Posterior cingulate gyrus (tissue), 11 donors: ENCODE measurements at places on chromosomes 6 and 20.

DNA sequence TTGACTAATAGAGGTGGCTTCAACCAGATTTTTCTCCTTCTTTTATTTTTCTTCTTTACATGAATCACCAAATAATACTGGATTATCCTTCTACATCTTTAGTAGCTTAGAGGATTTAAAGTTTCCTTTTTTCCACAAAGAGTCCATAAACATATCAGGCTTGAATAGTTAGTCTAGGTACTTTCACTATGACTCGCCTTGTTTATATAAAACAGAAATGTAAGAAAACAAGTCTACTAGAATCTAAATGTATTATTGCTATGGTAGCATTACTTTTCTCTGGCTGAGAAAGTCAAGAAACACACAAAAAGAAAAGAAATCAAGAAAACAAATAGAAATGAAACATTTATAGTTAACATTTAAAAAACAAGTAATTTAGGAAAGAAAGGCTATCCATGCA, 215.2 kb downstream of the PTPRK start:
- DNase-seq, result no peak

GRCh38 chr20:63183422-63184146, 32.3 kb downstream of the YTHDF1 start:
- DNase-seq, result peak; percentile 45

GRCh38 chr20:49658508-49658907, 55.2 kb downstream of the B4GALT5 start:
- no peak for DNase-seq

DNA sequence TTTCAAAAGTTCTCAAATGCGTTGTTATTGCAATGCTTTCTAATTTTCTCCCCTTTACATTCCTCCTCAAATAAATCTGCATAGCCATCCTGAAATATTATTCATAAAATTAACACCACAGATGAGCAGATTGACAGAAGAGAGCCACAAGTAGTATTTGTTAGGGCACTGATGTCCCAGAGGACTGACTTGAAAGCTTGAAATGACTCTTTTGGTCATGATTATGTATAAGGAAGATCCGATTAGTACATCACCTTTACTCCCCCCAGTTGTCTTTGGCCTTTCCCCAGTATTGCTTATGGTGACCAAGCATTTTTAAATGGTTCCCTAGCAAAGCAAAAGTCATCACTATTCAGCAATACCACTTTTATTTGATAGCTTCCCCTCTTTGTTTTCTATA, 187.6 kb downstream of the ADAT2 start:
- no peak for DNase-seq

DNA sequence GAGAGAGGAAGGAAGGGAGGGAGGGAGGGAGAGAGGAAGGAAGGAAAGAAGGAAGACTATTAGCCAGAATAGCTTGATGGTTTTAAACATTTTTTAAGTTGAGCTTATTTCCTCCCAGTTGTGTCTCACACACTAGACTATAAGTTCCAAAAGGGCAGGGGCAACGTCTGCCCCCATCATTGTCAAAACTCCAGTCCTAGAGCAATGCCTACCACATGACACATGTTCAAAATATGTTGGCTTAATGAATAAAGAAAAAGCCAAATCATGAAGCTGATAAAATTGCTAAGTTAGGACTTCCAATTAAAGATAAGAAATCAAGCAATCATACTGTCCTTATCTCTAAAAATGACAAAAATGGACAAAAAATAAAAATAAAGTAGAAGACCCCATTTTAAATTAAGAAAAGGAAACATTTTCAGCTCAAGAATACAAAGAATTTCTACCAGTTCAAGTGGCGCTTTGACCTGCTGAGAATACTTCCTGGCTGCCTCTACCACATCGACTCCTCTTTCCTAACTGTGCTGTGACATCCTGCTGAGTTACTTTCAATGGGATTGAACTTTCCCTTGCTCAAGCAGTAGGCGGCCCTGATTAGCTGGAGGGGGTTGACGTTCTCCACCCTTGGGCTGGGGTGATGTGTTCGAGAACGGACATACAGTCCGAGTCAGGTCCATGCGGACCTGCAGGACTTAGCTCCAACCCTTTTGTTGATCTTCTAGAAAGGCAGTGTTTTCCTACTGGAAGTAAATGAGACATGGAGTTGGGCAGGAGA, 283.9 kb upstream of the FOXQ1 start:
- no peak for DNase-seq

GRCh38 chr6:108363113-108363512, 68.3 kb downstream of the AFG1L start:
- DNase-seq, result no peak

DNA sequence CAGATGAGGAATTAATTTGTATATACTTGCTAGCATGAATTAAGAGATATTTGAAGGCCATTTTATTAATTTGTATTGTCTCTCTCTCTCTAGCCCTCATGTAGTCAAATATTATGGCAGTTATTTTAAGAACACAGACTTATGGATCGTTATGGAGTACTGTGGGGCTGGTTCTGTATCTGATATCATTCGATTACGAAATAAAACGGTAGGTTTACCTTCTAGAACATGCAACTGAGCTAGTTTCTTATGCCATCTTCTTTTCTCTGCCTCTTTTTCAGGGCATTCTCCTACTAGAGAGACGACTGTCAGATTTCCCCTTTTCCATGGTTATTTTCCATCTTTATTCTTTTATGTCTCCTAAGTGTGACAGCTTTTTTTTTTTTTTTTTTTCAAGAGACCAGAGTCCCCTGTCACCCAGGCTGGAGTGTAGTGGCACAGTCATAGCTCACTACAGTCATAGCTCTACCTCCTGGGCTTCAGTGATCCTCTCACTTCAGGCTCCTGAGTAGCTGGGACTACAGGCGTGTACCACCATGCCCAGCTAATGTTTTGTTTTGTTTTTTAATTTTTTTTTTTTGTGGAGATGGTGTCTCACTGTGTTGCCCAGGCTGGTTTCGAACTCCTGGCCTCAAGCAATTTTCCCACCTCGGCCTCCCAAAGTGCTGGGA, 15.6 kb downstream of the STK4 start:
- DNase-seq, result no peak

GRCh38 chr6:36912030-36912454, 26.3 kb downstream of the C6orf89 start:
- no peak for DNase-seq

- no peak for DNase-seq
These were observed 2.2 kb downstream of the PRRC2A start for GRCh38 chr6:31622684-31623091.

DNA sequence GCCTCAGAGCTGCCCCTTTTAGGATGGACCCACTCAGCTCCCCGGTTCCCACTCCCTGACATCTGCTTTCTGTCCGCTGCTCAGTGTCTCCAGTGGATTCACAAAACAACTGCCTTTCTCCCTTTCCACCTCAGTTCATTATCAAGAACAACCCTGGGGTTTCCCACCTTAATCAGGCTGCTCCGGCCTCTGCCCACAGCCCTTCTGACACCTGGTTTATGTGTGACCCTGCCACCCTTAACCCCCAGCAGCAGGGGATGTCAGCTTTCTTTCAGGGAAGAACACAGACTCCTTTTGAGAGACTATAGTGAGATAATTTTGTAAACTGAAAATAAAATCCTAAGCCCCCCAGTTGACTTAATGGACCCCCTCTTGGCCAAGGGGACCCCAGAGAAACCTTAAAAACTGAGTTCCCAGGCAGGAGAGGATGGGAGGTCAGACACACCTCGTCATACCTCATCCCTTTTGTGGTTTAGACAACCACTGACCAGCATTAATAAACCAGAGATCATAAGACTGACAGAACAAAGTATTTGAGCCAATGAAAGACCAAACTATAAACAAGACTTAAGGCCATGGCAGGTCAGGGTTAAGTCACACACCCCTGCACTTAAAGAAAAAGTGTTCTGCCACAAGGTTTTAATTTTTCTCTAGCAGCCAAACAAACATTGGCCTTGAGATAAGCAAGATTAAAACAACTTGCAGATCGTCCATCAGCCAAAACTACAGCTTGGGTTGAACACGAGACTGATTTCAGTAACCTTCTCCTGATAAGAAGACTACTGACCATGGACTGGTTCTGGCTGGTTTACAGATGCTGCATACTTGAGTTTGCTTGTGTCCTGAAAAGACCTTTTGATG, 42.4 kb upstream of the DDR1 start:
- no peak for DNase-seq

DNA sequence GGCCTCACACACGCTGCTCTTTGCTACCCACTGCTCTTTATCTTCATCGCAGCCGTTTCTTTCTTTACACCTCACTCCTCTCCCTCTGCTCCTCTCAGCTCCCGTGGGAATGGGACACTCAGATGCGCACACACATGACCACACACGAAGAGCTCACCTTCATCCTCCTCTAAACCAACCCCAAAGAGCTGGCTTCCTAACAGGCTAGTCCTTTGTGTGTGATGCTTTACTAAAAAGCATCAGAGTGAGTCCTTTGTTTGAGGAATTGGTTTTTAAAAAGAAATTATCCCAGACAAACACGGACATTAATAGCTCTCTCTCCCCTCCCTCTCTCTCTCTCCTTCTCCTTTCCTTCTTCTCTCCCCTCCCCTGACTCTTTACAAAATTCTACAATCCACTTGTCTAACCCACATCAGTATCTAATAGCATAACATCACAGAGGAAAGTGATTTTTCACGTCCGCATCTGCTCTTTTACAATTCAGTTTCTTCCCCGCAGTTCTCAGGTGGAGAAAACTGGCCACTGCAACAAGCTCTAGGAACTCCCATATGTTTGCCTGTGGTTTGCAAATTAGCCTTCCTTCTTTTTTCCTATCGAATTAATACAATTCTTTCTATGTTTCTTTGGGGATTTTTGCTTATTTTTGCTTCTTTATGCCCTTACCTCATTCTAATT, 306.8 kb upstream of the CNR1 start:
- DNase-seq, result no peak

GRCh38 chr20:63518351-63518861, 2.2 kb upstream of the PPDPF start:
- peak; percentile 9 for DNase-seq

DNA sequence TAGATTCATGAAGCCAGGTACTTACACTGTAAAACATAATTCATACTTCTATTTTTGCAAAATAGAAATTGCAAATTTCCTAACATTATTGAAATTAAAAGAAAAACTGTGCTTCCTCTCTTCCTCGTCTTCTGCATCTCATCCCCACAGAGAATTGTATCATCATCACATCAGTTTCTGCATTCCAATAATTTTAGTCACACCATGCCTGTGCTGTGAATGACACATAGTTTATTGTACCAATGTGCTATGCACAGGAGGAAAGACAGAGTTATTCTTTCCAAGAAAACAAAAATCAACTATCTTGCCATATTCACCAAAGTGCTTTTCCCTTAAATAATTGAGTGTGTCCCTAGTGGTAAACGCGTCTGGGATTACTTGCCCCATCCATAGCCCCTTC, 38.1 kb upstream of the FAM135A start:
- DNase-seq, result no peak

GRCh38 chr6:34644716-34645115, 51.9 kb downstream of the ILRUN start:
- DNase-seq, result no peak

DNA sequence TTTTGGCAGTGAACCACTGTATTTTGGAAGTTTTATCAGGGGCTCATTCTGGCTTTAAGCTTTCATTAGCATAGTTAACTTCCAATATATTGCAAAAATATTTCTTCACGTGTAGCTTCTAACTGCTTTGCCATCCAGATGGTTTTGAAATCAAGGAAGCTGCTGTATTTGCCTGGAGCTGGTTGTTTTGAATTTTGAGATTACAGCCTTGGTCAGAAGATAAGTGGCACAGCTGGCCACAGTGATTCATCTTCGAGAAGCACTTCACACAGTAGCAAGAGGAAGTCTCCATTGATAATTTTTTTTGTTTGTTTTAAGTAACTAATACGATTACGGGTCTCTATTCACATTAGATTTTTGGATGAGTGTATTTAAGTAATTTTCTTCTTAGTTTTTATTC, 3.8 kb downstream of the APCDD1L start:
- no peak for DNase-seq

DNA sequence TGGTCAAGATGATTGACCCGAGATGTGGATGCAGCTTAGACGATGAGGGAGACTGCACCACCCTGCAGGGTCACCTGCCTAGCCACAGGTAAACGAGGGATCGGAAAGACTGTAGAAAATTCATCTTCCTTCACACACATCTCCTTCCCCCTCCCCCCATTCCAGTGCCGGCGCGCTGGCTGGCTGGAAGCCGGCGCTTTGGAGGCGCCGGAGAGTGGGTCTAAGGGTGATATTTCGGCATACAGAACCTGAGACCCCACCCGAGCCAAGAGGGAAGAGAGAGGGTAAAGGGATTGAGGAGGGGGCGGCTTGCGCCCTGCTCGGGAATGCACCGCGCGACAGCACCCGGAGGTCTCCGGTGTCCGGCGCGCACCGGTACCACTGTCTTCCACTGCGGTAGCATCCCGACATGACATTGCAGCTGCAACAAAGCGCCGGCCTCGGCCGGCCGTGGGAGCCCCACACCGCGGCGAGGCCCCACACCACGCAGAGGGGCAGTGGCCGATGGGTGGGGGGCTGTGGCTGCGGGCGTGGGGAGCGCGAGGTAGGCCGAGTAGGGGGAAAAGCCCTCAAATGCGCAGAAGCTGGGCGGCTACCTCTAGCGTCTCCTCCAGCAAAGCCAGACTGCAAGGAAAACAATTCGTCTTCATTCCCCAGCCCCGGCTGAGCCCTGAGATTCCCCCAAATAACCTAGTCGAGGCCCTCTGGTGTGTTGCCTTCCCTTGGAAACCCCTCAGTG, 984 bp downstream of the TNFRSF21 start:
- peak; percentile 89 for DNase-seq

DNA sequence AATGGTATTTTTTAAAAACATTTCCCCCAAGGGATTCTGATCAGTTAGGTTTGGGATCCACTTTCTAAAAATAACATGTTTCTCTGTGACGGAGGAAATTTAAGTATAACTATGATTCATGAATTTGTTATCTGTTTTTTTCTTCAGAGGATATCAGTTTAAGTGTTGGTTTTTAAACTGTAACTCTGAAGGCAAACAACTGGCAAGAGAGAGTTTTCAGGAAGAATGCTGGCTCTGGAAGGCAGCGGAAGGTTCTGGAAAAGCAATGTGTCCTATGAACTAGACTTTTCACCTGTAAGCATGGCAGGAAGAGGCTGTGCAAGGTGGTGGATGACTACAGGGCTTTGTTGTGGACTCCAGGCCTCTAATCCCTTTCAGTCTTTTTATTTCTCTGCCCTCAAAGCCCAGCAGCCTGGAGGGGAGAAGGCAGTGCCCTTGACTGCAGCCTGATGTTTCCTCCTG, 153.1 kb downstream of the GMPR start:
- no peak for DNase-seq

DNA sequence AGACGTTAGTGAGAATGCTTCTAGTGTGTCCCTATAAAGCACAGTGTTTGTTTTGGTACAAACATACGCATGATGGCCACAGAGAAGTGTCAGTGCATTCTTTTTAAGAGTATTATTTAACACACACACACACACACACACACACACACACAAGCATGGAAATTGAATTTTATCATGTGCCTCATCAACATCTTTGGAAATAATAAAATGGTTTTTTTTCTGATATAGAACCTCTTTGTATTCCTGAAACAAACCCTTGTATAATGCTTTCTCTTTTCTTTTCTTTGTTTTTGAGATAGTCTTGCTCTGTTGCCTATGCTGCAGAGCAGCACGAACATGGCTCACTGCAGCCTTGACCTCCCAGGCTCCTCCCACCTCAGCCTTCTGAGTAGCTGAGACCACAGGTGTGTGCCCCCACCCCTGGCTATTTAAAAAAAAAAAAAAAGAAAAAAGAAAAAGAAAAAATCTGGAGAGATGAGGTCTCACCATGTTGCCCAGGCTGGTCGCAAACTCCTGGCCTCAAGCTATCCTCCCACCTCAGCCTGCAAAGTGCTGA, 116.2 kb upstream of the SYNDIG1 start:
- DNase-seq, result no peak
